Eye (tissue), 1 donor: ENCODE measurements at places on chromosomes 5 and 9.

GRCh38 chr5:133299021-133299420 lies 247.2 kb downstream of the HSPA4 start:
- no peak for DNase-seq

- no peak for DNase-seq
Observed at GRCh38 chr5:88515881-88516819, 247.5 kb upstream of the TMEM161B start.

GRCh38 chr9:7653262-7653661 lies 146.3 kb downstream of the DMAC1 start:
- no peak for DNase-seq

DNA sequence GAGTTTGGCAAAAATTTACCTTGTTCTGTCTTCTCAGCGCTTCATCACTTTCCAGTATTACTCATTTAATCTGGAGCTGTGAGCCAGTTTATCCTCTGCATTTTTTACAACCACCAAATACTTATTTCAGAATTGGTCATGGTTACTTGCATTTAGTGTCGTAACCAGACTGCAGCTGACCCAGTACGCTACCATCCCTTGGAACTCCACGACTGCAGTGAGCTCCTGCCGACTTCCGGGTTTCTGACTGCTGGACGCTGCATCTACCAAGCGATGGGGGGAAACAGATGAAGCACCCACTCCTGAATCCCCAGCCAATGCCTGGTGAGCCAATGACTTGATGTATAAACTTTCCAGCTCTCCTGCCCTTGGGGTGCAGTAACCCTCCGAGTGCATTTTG lies 174.4 kb upstream of the PRLR start:
- DNase-seq = no peak

- DNase-seq = no peak
Observed at GRCh38 chr9:126456441-126457174, 130.0 kb downstream of the MVB12B start.

DNA sequence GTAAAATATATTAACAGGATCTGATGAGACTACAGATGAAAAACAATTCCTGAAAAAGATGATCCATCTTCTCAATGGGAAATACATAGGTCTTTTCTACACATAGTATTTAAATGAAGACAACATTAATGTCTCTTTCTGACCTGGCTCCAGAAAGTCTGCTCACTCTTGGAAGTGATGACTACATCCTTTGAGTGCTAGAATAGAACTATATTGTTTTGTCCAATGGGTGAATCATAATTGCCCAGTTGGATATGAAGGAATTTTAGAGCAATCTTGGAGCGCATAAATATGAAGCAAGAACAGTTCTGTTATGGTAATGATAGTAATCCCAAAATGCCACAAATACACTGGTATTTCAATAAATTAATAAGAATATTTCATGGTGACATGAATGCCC lies 322.1 kb downstream of the DEPDC1B start:
- DNase-seq = no peak

GRCh38 chr5:151093476-151093889 lies 12.6 kb upstream of the TNIP1 start:
- peak; percentile 40 for DNase-seq

- DNase-seq = no peak
Observed at GRCh38 chr5:38078161-38078560, 180.2 kb upstream of the EGFLAM start.

- DNase-seq = no peak
Observed at GRCh38 chr5:131994090-131994489, 17.4 kb downstream of the ACSL6 start.

- DNase-seq = peak; percentile 77
Observed at GRCh38 chr9:2469681-2470221, 151.8 kb upstream of the VLDLR start.

- no peak for DNase-seq
Observed at GRCh38 chr5:167764641-167765289, 526.7 kb upstream of the WWC1 start.

GRCh38 chr5:159955056-159955624 lies 38.9 kb downstream of the ADRA1B start:
- DNase-seq = no peak

GRCh38 chr9:138075961-138076649 lies 198.5 kb downstream of the CACNA1B start:
- DNase-seq = no peak

DNA sequence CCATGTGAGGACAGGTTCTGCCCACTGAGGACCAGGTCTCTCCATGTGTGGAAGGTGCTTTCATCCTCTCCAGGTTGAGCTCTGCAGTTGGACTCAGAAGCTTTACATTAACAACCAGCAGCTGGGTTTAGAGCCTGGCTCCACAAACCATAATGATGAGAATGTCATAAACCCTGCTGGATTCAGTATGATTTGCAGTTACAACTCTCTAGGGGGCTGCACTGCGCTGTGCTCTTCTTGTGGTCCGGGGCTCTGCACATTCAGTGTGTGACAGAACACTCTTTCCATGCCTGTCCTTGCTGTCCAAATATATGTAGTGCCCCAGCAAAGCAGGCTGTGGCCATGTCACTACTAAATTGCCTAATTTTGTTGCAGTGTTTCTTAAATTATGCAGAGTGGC lies 334.3 kb downstream of the ICE1 start:
- DNase-seq = no peak

DNA sequence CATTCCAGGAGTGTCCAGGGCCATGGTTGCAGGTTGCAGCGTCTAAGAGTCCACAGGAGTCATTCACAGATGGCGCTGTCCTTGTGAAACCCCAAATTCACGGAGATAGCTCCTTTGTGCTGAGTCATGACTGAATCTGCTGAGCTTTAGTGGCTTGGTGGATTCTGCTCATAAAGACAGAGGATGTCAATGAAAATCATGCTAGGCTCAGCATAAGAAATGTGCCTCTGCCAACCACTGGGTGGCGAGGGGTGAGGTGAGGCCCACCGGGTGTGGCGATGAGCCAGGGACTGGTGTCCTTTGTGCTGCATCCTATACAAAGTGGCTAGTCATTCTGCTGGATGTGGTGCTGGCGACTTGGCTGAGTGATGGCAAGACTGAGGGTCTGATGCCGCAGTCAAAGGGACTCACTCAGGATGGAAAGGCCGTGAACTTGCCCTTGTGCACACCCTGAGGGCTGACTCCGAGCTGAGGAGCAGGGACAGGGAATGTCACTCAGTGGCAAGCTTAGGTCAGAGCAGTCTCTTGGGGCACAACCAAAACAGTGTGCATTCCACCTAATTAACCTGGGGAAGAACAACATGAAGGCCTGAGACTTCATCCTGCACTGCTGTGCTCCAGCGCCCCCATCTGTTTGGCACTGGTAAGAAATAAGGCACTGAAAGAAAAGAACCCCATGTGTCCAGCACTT lies 71.5 kb downstream of the DAP start:
- peak; percentile 41 for DNase-seq

DNA sequence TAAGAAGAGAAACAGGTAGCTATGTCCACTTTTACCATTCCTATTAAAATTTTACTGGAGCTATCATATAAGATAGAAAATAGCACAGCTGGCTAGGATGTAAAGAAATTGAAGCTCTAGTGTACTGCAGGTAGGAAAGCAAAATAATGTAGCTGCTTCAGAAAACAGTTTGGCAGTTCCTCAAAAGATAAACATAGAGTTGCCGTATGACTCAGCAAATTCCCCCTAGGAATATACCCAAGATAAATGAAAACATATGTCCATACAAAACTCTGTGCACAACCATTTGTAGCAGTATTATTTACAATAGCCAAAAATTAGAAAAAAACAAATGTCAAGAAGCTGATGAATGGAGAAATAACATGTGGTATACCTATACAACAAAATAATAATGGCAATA lies 64.6 kb upstream of the SHISAL2B start:
- no peak for DNase-seq

DNA sequence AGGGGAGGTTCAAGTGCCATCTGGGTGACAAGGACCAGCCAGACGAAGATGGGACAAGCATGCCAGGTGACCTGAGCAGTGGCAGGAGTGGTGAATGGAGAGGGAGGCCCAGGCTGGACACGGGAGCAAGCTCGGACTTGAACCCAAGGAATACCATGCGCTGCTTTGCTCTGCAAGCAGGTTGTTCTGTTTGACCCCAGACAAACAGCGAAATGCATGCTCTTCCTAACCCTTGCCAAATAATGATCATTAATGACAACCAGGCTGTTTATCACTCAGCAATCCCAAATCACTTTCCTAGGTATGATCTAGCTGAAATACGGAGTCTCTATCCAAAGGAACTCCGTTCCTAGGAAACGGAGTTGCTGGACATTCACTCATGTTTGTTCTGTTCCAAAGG lies 77.4 kb downstream of the PTPDC1 start:
- no peak for DNase-seq

GRCh38 chr5:132110930-132111329 lies 37.3 kb downstream of the CSF2 start:
- DNase-seq = no peak

- DNase-seq = no peak
Observed at GRCh38 chr5:36881807-36882206, 5.2 kb downstream of the NIPBL start.

- no peak for DNase-seq
Observed at GRCh38 chr5:4185127-4185526, 589.5 kb downstream of the IRX1 start.

- DNase-seq = peak; percentile 28
Observed at GRCh38 chr5:95817430-95817829, 5.1 kb downstream of the GLRX start.

GRCh38 chr5:1564182-1564748 lies 40.5 kb upstream of the LPCAT1 start:
- DNase-seq = no peak

GRCh38 chr9:133986061-133986460 lies 6.1 kb downstream of the VAV2 start:
- DNase-seq = no peak

DNA sequence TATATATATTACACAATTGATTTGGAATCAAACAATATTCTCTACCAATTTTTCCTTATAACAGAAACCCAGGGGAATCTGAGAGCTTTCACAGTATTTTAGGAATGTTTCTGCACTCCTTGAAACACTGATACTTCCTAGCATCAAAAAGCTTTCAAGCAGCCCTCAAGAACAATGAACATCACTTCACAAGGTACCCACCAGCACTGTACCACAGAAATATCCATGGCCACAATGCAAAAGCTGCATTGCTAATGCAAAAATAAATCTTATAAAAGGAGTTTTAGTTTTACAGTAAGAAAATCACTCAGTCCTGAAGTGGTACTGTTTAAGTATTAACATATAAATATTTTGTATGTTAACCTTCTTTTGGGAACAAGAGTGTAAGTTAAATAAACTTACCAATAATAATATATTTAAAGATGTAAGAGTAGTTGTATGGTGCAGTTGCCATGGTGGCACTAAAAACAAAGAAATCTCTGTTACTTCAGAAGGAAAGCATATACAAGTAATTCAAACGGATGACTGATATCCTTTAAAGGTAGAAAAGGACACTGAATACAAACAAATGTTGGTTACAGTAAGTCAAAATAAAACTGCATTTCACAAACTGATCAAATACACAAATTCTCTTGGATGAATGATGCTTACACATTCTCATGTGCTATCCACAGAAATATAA lies 8.6 kb downstream of the RAB14 start:
- no peak for DNase-seq

GRCh38 chr5:151258201-151258611 lies 5.2 kb downstream of the GM2A start:
- no peak for DNase-seq

- no peak for DNase-seq
Observed at GRCh38 chr9:34961574-34962490, 3.7 kb downstream of the PHF24 start.

GRCh38 chr5:145449794-145450193 lies 385.3 kb downstream of the PRELID2 start:
- no peak for DNase-seq

DNA sequence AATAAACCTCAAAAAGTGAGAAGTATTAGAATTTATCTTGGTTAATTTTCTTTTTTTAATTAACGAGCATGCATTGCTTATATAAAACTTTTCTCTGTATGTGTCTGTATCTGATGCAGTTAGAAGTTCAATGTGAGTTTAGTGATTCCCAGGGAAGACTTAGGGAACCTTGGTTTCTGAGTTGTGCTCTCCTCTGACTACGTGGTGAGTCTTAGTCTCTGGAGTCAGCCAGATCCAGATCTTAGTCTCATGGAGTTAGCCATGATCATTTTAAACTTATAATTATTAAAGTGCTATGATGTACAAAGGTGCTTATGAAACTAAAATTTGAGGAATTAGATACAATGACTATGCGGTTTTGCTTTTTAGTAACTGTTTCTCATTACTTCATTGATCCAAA lies 285.3 kb upstream of the DMRT1 start:
- DNase-seq = no peak

DNA sequence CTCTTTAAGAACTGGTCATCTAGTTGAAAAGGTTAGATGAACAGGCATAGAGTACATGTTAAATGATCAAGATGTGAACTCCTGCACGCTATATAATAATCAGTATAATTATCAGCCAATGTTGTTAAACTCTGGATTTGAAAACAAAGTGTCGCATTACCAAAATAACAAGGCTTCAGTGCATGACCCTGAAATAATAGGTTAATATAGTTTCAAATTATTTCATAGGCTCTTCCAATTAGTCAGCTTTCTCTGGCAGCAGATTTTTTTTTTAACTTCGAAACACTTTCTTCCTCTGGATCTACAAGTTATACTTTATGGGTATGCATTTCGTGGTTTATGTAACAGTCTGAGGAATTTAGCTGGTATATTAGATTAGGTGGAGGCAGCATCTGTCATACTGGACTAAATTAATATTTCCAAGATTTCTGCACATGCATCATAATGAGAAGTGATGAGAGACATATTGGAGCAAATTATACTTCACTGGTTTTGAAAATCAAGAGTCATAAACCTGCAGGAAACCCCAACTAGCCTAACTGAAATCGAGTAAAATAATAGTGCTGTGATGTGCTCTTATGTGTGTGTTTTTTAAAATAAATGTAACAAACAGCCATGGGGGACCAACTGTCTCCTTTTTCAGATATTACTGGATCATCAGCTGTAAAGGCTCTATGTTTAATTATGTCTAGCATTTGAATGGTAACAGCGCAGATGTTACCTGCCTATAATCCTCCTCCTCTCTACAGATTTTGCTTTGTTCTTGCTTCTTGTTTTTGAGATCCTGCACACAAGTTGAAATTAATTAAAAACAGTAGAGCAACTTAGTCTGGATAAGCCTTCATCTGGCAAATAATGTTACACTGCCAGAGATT lies 85.9 kb upstream of the CKMT2 start:
- peak; percentile 93 for DNase-seq

DNA sequence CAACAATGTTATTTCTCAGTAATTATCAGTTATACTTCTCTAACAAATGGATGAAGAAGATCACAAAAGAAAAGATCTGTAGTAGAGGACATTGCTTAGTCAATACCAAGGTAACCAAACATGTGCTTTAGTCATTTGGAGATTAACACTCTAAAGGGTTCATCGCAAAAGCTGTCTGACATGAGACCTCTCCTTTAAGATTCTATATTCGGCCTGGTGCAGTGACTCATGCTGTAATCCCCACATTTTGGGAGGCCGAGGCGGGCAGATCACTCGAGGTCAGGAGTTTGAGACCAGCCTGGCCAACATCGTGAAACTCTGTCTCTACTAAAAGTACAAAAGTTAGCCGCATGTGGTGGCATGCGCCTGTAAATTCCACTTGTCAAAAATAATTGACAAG lies 18.3 kb upstream of the CKMT2 start:
- no peak for DNase-seq

GRCh38 chr5:168014433-168015123 lies 276.9 kb upstream of the WWC1 start:
- DNase-seq = no peak
